NCI-H446 (cell line): ENCODE measurements at places on chromosomes 4 and X.

GRCh38 chr4:70927502-70928137 is 25.5 kb downstream of the MOB1B start:
- no peak for DNase-seq

DNA sequence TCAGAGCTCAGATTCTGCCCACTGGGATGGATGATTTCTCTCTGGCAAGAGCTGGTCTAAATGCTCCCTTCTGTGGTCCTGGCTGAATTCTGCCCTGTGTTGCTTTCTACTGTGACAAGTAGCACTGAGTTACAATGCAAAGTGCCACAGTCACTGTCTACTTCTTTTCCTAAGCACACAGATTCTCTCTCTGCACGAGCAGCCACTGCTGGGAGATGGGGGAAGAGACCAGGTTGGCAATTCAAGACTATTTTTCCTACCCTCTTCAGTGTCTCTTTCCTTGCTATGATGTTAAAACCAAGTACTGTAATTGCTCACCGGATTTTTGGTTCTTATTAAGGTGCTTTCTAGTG is 45.5 kb downstream of the STAP1 start:
- DNase-seq, result no peak

- DNase-seq, result no peak
Measured at GRCh38 chrX:69033936-69034335, 131.3 kb downstream of the PJA1 start.

GRCh38 chr4:51845711-51846110 is 2.8 kb downstream of the DCUN1D4 start:
- DNase-seq, result no peak
